Neural crest cell (in vitro differentiated cells): ENCODE measurements at places on chromosomes 2 and 18.

GRCh38 chr18:74234326-74235171, 57.2 kb downstream of the CYB5A start:
- DNase-seq = no peak

- DNase-seq = no peak
These were observed 199.2 kb downstream of the KCNS3 start for GRCh38 chr2:18077704-18078103.

- no peak for DNase-seq
These were observed 33.8 kb downstream of the ZNF519 start for GRCh38 chr18:14098428-14098827.

- DNase-seq = no peak
These were observed 12.0 kb upstream of the IMPACT start for GRCh38 chr18:24414349-24415003.

DNA sequence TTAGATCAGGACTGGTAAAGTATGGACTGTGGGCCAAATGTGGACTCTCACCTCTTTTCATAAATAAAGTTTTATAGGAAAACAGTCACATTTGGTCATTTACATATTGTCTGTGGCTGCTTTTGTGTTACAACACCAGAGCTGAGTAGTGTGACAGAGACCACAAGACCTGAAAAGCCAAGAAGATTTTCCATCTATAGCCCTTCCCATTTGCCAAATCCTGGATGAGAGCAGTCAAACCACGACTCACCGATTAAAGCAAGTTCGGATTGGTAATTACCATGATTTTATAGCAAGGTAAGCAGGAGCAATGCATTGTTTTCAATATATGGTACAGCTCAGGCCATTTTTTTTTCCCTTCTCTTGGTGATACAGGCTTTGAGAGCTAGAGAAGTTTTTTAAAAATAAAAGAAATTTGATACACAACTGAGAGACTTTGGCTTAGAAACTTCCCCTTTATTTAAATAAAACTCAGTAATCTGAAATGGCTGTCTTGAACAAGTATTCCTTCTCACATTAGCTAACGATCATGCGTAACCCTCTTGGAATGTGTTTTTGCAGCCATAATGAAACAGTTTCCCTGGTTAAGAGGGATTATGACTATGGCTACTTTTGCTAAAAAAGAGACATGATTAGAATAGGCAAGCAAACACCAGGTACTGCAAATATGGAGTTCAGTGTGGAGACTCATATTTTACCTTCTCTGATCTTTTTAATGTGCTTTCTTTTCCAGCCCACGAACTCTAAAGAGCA, 9.5 kb upstream of the MALL start:
- no peak for DNase-seq

- no peak for DNase-seq
These were observed 95.7 kb upstream of the EPC2 start for GRCh38 chr2:148548716-148549400.

DNA sequence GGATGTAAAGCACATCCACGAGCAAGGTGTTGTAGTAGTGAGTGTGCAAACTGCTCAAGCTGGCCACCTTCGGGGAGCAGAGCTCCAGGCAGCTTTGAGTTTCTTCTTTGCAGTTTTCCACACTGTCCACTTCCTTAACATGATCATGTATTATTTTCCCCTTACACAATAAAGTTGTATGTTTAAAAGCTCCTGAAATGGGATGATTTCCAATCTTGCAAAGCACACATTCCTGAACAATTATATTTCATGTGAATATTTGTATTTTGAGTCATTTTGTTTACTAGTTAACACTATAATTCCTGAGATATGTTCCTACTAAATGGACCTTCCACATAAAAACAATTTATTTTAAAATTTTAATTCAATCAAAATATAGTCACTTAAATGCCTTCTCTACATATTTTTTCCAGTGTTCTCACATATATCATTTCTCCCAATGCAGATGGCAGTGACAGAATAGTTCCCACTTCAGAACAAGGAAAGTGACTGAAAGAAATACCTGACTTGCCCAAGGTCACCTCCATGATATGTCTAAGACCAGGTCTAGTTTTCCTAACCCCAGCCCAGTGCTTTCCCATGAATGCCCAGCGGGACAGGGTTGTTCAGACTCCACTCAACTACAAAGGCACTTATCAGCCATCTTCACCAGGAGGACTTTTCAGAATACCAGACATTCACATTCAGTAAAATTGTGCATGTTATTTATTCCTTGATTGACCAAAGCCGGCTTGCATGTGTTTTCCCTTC, 5.5 kb downstream of the CYB5A start:
- DNase-seq = no peak

DNA sequence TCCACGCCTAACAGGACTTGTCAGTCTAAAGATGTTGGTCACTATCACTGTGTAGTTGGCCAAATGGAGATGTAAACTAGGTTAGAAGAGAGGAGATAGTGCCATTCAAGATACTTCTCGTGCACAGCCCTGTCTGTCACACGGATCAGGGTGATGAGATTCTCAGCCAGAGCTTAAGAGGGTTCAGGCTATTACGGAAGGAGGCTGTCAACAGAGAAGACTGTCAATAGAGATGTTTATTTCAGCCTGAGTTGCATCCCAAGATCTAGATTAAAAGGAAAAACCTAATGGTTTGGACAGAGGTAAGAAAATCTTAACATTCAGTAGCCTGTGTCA, 83.4 kb downstream of the AAK1 start:
- no peak for DNase-seq

DNA sequence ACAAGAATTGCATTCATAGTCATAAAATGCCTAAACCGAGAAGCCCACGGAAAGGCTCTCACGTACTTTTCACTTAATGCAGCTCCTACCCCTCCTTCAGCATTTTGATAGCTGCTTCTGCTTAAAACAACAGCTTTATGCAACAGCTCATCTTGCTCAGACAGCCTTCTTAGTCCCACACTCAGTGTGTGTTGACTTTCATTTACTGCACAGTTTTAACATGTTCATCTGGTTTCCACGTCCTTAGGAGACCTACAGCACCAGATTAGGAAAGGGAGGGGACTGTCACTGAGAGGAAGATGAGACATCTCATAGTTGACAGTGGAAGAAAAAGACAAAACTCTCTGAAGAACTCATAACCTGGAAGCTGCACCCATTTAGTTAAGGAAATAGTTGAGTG, 435.4 kb downstream of the SETBP1 start:
- DNase-seq = no peak

GRCh38 chr18:32036506-32037180, 18.0 kb downstream of the RNF125 start:
- DNase-seq = no peak

DNA sequence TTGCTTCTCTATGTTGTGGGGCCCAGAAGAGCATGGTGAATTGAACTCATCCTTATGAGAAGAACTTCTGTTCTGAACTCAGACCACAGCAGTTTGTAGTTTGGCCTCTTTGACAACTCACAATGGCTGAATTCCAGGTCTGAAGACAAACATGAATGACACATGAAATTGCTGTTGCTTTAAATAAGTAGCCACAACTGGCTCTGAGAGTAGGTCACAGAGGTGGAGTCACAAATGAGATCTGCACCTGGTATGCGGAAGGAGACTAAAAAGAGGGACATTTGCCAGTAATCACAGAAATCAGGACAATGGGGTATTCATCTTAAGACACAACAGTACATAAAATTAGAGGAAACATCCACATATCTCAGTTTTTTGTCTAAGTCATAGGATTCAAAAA, 290.3 kb upstream of the MMADHC start:
- DNase-seq = no peak

- DNase-seq = no peak
These were observed 205.9 kb downstream of the IKZF2 start for GRCh38 chr2:212945526-212945925.

DNA sequence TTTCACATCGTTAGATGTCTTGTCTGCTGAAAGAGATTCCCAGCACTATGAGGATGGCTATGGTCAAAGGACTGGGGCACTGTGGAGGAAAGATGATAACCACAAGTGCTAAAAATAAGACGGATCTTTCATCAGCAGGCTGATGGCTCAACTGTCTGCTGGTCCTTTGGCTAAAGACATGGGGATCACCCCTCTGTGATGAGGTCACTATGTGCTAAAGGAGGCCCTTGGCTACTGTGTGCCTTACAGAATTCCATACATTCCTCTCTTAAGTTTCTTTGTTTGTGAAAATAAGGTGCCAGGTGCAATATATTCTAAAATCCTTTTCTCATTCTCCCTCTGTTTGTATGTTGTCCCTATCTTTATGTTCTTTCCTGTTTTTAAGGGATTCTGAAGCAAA, 39.7 kb upstream of the LYPD6 start:
- DNase-seq = no peak

- no peak for DNase-seq
These were observed 8.0 kb upstream of the SESTD1 start for GRCh38 chr2:179272406-179273192.

- DNase-seq = no peak
These were observed at the start of gene CYTIP for GRCh38 chr2:157443795-157444640. TSS of gene CYTIP (minus strand) at chr2:157444089. CDS start at chr2:157444020, 69 bp downstream.

GRCh38 chr2:31216734-31217133, 581 bp downstream of the CAPN14 start:
- no peak for DNase-seq

GRCh38 chr2:69097148-69097610, 84.2 kb downstream of the ANTXR1 start:
- no peak for DNase-seq

DNA sequence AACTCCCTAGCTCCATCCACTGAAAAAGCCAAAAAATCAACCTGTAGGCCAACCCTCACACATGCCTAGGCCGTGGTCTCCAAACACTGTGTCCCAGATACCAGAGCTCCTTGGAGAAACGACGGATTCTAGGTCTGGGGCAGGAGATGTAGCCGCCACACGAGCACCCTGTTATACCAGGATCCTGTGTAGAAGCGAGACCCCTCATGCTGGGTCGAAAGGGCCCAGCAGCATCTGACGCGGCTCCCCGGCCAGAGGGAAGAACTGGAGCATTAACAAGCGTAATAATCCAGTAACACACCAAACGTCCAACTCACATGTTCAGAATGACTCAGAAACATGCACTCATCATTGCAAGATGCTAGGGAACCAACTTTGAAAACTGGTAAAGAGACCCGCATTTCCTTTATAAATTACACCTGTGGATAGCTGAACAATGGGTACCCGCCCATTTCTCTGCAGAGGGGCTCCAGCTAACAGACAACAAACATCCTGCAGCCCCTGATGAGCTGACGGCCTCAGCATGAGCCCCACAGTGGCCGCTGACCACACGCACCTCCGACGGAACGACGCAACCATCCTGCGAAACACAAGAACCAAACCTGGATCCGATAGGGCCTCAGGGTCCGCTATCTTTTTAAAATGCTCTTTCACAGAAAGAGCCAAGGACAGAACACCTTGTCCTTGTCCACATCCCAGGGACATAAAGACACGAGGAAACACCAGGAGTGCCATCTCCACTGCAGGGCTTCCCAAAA, 14.2 kb downstream of the SLC66A2 start:
- DNase-seq = no peak

- DNase-seq = no peak
These were observed 3057.4 kb downstream of the RPIA start for GRCh38 chr2:91748902-91749301.

DNA sequence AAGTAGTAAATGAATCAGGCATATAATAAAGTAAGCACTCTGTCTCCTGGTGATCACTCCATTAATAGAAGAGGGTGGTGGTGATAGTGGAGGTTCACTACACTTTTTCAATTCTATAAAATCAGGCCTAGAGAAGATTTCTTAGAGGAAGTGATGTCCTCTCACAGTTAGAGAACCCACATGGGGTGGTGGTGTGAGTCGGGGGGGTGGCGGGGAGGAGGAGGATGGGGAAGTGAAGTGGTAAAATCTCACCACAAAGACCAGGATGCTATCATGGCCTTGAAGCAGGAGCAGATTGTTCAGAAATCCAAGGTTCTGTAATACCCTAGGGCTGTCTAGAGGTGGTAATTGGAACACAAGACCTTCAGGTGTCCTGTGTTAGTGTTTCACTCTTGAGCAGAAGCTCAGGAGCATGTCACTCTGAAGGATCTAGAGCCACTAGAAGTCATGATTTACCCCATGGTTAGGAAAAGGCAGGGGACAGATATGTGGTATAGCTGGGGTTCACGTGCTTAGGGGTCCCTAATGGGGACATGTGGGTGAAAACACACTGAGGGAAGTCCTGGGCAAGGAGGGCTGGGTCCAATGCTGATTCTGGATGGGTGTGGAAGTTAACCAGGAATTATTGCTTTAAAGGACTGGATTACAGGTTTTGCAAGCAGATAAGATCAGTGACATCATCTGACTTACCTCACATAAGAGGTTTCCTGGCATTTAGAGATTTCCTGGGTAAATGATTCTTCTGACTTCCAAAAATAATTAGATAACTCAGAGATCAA, 31.0 kb downstream of the RNF125 start:
- DNase-seq = no peak

GRCh38 chr2:47569658-47570475, 166.9 kb downstream of the MSH2 start:
- peak; percentile 5 for DNase-seq

- no peak for DNase-seq
These were observed 144.0 kb upstream of the IL1R2 start for GRCh38 chr2:101847661-101848339.

- no peak for DNase-seq
These were observed 10.9 kb upstream of the FHL2 start for GRCh38 chr2:105409717-105410116.

DNA sequence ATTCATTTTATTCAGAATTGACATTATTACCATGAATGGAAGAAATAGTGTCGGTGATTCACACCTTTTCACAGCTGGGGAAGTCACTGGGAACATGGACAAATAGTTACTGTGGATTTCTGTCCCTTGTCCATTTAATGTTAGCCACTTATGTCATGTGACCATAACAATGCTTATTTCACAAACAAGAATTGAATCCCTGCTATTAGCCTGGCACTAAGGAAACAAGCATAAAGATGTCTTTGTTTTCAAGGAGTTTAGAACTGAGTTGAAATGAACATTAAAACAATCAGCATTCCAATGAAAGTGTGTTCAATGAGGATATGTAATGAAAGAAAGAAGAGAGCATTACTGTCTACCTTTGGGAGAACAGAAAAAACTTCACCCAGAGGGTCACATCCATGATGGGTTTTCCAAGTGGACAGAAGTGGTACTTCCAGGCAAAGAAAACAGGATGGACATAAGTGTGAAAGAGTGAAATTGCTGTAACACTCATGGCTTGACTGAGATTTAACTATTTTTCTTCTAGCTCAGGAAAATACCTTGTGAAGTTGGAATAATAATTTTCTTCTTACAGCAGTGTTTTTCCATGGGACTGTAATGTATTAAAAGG, 324.5 kb upstream of the UBE2E3 start:
- DNase-seq = no peak
